ENCODE measurements at places on chromosomes 13 and 19. TPM values are rescaled to one million over a fixed set of nuclear protein-coding genes. Genes with fewer than 3 reads are reported as not detected.

The RBM26 gene
- 28.3 TPM for total RNA-seq

The RAB20 gene
- 38.0 TPM for total RNA-seq

The SCN1B gene
- total RNA-seq = 2.1 TPM

The IL4I1 gene
- 1.0 TPM for total RNA-seq

The HRC gene
- 0.53 TPM for total RNA-seq

The PLIN5 gene
- total RNA-seq = 3.5 TPM

The PSG3 gene
- total RNA-seq = not detected

The IFI30 gene
- 47.1 TPM for total RNA-seq

The GJB6 gene
- not detected for total RNA-seq

The VSIG10L gene
- 2.1 TPM for total RNA-seq

The PLVAP gene
- total RNA-seq = 20.8 TPM

The SHISA2 gene
- 0.24 TPM for total RNA-seq

DNA sequence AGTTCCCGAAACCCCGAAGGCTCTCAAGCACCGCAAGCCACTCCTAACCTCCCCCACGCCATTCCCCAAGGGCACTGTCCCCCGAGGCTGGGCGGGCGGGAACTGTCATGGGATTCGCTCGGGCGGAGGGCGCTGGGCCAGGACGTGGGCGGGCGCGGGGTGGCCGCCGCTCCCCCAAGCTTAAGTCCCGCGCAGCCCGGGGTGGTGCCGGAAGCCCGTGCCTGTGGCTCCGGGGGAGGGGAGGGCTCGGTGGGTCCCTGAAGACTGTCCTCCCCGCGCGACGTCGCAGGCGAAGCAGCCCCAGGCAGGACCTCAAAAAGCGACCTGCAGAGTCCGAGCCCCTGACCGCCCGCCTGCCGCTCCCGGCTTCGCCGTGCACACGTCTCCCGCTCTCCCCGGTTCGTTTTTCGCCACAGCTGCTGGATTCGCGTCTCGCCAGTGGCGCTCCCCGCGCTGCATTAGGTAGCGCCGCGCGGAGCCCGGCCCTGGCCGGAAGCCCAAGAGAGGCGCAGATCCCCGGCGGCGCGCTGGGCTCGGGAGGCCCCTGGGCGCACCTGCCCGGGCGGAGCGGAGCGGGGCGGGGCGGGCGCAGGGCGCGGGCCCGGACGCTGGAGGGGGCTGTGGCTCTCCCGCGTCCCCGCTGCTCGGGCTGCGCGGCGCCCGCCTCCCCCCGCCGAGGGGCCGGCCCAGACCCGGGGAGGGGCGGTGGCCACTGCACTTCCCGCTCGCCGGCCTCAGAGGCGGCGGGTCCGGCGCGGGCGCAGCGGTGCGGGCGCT is at the start of gene FARP1:
Gene FARP1 (plus strand): TSS at position 715 of the 777 bp plus-strand sequence. CDS start 70,149 bp downstream, outside the sequence.
- peak; percentile 79 for DNase-seq

- no peak for DNase-seq
Measured at GRCh38 chr13:35866801-35867200, 264.4 kb downstream of the DCLK1 start.

GRCh38 chr13:32246468-32246867 is 68.7 kb downstream of the ZAR1L start:
- peak; percentile 63 for DNase-seq

- no peak for DNase-seq
Measured at GRCh38 chr13:74571811-74572210, 437.6 kb upstream of the KLF12 start.

DNA sequence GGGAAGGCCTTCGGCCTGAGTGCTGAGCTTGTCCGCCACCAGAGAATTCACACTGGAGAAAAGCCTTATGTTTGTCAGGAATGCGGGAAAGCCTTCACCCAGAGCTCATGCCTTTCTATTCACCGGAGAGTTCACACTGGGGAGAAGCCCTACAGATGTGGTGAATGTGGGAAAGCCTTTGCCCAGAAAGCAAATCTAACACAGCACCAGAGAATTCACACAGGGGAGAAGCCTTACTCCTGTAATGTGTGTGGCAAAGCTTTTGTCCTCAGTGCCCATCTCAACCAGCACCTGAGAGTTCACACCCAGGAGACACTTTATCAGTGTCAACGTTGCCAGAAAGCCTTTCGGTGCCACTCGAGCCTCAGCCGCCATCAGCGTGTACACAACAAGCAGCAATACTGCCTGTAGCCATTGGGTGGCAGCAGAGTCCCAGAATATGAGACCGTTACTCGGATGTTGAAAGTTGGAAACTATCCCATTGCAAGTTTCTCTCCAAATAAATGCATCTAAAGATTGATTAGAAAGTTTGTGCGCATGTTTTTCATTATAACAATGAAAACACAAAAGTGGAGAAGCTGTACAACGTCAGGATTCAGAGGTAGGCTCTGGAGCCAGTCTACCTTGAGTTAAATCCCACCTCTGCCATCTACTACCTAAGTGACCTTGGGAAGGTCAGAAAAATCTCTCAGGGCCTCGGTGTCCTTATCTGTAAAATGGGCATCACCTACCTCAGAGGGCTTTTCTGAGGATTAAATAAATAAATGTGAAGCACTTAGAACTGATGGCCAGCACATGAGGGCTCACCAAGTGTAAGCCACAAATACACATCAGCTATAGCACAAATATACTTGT is 21.1 kb downstream of the ZNF473 start:
- DNase-seq = peak; percentile 63

- no peak for DNase-seq
Measured at GRCh38 chr13:94139393-94139995, 340.0 kb downstream of the DCT start.

DNA sequence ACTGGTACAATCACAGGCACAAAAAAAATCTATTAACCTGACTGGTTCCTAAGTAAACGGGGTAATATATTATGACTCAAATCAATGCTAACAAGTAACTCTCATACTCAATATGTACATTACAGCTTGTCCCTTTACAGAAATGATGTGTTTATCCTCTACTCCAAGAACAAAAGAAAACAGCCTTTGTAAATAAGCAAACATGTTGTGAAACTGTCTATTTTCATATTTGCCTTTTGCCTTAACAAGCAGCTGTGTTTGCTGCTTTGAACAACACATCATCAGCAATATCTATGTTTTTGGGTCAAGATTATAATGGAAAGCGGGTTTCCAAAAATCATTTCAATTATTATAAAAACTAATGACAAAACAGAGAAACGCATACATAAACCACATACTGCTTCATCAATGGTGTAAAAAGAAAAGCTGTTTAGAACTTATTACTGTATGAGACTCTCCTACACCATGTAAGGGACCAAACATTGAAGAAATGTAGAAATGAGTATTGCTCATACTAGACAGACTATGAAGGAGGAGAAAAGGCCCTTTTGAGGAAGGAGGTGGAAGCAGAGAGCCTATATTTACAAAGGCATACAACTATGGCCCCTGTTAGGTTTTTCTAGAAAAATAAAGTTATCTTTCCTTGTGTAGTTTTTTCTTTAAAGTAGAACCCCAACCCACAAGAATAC is 14.8 kb downstream of the TBC1D4 start:
- DNase-seq = no peak

DNA sequence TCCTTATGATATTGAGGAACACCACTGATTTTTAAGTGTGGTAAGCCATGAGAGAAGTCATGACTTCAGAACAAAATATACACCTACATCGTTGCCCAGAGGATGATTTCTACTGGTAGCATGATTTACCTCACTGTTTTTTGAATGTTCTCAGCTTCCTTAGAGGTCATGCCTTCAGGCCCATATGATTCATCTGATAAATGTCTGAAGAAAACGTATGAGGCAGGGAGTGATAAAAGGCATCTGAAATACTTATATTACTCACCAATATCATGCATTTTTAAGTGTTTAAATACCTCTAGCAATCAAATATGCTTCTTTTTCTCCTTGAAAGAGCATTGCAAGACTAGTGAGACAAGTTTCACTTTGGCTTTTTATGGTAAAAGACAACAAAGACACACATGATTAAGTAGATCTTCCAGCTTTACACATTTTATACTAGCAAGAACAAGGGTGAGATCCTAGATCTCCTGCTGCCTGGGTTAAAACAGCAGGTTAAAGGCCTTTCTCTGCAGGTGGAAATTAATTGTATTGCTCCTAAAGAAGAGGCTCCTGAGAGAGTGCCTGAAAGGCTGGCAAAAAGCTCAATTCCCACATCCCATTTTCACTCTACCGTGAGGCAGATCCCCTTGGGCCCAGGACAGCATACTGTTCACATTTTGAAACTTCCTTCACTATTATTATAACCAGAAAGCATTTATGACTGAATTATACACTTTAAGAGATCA is 432.4 kb downstream of the SLITRK1 start:
- DNase-seq = no peak

GRCh38 chr19:49924004-49924880 is 4.8 kb upstream of the ATF5 start:
- no peak for DNase-seq

- no peak for DNase-seq
Measured at GRCh38 chr13:75897386-75897785, 261.3 kb downstream of the LMO7 start.

GRCh38 chr13:92197669-92198068 is 799.2 kb downstream of the GPC5 start:
- no peak for DNase-seq

- DNase-seq = no peak
Measured at GRCh38 chr13:112521073-112521685, 66.8 kb downstream of the TUBGCP3 start.

- DNase-seq = no peak
Measured at GRCh38 chr13:45385320-45385719, 32.9 kb downstream of the SLC25A30 start.

- DNase-seq = no peak
Measured at GRCh38 chr19:31314849-31315629, 34.2 kb downstream of the TSHZ3 start.

- DNase-seq = no peak
Measured at GRCh38 chr13:51806566-51806965, 2.6 kb upstream of the DHRS12 start.

DNA sequence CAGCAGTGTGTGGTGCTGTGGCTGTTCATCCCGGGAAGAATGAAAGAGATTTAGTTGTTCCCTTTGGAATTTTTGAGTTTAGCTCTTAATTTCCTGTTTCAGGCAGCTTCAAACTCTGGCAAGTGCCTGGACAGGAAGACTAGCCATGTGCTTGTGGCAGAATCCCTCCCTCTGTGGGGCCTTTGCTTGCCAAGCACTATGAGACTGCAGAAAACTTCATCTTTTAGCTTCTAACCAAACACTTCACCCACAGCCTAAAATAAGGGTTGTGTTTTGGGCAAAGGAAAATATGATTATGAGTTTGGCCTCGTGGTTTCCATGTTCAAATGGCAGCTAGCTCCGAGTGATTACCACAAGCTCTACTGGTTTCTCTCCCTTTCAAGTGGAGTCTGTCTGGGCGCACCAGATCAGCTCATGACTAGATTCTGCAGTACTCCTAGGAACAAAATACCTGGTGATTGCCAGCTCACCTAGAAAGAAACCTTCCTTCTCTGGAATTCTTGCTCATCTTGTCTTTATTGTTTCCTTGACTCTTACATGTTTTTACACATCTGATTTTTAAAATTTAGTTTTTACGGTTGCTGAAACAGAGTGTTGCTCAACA is 707.5 kb downstream of the SLITRK6 start:
- DNase-seq = no peak

DNA sequence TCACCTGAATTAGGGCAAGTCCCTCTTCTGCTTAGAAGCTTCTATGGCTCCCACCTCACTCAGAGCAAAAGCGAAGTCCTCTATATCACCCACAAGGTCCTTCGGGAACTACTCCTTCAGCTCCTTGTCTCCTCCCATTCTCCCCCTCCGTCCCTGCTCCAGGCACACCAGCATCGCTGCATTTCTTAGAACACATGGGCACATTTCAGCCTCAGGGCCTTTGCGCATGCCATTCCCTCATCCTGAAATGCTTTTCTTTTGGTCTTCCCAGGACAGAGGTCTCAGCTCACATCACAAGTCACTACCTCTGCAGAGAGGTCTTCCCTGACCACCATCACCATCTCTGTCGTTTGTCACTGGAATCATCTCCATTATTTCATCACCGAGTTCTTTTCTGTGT is 4.0 kb downstream of the S1PR5 start:
- DNase-seq = no peak

DNA sequence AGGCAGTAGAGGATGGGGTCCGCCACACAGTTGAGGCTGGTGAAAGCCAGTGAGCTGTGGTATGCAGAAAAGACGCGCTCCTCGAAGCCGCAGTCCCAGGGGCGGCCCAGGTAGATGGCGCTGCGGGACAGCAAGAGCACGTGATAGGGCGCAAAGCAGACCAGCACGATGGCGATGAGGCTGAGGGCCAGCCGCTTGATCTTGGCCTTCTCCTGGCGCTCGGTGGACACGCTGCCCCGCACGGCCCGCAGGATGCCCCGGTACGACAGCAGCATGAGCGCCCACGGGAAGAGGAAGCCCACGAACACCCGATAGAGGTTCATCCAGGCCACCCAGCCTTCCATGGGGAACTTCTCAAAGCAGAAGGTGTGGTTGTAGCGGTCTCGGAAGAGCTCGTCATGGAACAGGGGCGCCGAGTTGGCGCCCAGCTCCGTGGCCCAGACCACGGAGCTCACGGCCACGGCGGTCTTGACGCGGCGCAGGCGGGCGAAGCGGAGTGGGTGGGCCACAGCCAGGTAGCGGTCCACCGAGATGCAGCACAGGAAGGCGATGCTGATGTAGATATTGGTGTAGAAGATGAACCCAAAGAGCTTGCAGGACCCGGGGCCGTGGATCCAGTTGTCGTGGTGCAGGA is 6.5 kb upstream of the OPA3 start:
- peak; percentile 68 for DNase-seq

- DNase-seq = no peak
Measured at GRCh38 chr13:51525567-51526167, 58.6 kb upstream of the WDFY2 start.

DNA sequence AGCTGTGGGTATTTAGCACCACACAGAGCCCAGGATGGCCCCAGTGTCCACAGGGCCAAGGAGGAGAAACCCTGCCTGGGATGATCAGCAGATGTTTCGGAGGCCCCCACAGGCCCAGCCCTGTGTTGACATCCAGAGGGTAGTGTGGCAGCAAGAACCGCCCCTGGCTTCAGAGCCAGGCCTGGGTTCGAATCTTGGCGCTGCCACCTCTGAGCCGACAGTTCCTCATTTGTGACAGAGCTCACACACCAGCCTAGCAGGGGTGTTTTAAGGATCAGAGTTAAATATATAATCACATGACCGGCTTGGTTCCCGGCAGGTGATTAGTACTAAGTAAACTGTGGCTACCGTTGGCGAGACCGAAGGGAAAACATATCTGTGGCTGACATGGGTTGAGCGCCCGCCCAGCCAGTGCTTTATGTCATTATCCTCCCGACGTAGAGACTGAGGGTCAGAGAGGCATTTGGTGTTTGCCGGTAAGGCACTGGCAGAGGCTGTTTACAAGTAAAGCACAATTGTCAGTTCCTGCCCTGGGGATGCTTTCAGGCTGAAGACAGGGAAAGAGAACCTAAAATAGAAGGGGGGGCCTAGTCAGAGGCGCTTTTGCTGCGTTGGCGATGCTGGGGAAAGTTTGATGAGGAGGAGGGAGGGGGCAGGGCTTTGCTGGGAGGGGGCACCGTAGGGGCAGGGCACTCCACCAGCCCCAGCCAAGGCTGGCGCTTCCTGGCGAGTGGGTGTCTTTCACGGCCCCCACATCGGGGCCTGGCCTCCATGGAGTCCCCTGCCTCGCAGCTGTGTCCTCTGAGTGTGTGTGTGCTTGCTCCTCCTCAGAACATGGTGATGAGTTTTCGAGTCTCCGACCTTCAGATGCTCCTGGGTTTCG is 4.8 kb downstream of the PIAS4 start:
- DNase-seq = peak; percentile 44

GRCh38 chr19:17807731-17808316 is 12.9 kb downstream of the B3GNT3 start:
- no peak for DNase-seq

GRCh38 chr19:55080121-55080967 is 4.7 kb downstream of the EPS8L1 start:
- peak; percentile 94 for DNase-seq

- no peak for DNase-seq
Measured at GRCh38 chr13:76723551-76724232, 162.5 kb downstream of the KCTD12 start.

- DNase-seq = no peak
Measured at GRCh38 chr19:36398571-36398970, 19.6 kb upstream of the ZFP14 start.

Data from colonic mucosa (tissue), 4 donors.